ENCODE measurements at places on chromosomes 2 and 18.

GRCh38 chr18:58453913-58454317, 175.0 kb downstream of the ALPK2 start:
- no peak for DNase-seq

- no peak for DNase-seq
Measured at GRCh38 chr2:169946546-169946945, 119.3 kb downstream of the UBR3 start.

DNA sequence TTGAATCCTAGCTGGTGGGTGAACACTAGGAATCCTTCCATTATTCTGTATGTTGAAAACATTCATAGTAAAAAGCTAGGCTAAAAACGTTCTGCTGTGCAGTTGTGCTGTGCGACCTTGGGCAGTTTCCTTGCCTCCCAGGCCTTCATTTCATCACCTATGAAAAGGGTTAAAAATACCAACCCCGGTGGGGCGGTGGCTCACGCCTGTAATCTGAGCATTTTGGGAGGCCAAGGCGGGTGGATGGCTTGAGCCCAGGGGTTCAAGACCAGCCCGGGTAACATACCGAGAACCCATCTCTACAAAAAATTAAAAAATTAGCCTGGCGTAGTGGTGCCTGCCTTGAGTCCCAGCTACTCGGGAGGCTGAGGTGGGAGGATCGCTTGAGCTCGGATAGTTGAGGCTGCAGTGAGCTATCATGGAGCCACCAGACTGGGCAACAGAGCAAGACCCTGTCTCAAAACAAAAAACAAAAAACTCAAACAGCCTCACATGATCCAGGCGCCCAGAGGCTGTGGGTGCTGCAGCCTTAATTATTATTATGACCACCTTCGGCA, 2.9 kb upstream of the RRM2 start:
- DNase-seq, result no peak

DNA sequence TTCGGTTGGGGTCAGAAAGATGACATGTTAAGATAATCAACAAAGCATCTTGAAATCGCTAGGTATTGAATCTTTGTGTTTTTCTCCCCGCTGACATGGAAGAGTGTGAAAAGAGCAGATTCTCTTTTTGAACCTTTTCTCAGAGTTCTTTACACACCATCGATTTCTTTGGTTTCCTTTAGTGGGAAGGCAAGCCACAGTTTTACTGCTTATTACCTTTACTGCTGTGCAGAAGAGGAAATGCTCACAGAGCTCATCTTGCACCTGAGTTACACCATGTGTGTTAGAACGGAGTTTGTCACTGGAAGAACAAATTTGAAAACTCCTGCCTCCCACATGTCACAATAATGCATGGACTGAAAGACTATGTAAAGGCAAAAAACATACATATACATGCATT, 45.3 kb upstream of the PDK1 start:
- DNase-seq, result no peak

DNA sequence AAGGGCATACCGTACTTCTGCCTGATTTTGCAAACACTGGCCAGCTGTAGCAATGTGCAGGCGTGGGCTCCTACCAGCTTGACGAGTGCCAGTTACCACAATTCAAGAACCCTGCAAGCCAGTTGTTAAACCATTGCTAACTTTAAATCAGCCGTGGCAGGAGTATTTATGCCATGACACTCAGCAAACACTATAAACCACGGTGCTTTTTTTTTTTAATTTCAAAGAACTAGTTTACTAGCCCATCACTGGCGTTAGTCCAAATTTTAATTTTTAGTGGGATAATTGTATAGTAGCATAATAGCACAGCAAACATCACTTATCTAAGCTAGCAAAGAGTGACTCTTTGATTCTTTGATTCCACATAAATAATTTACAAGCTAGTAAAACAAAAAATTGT, 111.1 kb downstream of the COL4A4 start:
- no peak for DNase-seq

- DNase-seq, result no peak
Measured at GRCh38 chr2:37459095-37459981, 114.9 kb downstream of the QPCT start.

DNA sequence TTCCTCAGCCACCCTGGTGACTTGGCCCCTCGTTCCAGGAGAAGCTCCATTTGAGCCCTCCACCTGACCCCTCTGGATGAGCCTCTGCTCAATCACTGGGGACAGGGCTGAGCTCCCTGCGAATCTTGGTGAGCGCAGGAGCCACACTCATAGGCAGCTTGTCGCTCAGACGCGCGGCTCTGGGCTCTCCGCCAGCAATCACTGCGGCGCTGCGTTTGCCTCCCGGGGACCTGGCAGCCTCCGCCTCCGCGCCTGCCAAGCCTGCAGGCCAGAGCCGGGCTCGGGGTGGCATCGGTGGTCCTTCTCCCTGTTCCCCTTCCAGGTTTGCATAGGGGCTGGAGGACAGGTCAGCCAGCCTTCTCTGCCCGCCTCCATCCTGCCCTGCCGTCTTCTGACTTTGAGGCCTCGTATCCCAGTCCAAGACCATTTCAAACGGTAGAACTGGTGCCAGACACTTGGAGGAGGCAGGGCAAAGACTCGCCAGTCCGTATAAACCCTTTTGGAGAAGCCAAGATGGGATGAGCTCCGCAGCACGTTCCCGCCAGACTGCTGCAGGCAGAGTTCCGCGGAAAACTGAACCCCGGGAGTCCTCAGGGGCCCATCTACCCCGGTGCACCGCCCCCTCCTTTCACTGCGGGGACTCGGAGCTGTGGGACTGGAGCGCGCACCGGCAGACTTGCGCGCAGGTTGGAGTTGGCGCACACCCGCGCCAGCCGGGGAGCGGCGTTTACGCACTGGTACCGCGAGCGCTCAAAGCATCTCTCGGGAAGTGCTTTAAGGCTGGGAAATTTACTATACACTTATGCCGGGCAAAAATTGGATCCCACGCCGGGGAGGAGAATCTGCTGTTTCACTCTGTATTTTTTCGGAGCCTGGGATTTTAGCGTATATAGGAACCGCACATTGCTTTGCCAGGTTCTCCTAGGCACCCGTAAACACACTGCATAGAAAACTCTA, 1.1 kb upstream of the TACR1 start:
- DNase-seq, result no peak

DNA sequence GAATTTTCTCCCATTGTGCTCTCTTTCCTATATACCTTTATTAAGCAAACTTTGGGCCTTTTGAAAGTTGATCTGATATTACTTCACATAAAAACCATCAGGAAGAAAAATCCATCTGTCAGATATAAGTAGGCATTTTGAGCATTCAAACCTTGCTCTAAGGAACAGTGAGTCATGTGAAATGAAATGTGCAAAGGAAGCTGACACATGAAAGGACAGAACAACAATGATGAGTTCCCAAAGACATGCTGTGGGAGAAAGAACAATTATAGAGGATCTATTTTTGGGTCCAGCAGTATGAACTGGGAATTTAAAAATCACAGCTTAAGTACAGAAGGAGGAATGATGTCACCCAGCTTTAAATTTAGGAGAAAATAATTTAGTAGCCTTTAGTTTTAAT, 18.1 kb downstream of the CALCRL start:
- no peak for DNase-seq

- DNase-seq, result no peak
Measured at GRCh38 chr18:27223526-27224291, 38.6 kb upstream of the CHST9 start.

- no peak for DNase-seq
Measured at GRCh38 chr2:47079515-47080412, 75.3 kb downstream of the STPG4 start.

- DNase-seq, result no peak
Measured at GRCh38 chr2:186085226-186085625, 346.6 kb downstream of the FSIP2 start.

GRCh38 chr2:159084384-159085370, 116.2 kb downstream of the TANC1 start:
- DNase-seq, result no peak

DNA sequence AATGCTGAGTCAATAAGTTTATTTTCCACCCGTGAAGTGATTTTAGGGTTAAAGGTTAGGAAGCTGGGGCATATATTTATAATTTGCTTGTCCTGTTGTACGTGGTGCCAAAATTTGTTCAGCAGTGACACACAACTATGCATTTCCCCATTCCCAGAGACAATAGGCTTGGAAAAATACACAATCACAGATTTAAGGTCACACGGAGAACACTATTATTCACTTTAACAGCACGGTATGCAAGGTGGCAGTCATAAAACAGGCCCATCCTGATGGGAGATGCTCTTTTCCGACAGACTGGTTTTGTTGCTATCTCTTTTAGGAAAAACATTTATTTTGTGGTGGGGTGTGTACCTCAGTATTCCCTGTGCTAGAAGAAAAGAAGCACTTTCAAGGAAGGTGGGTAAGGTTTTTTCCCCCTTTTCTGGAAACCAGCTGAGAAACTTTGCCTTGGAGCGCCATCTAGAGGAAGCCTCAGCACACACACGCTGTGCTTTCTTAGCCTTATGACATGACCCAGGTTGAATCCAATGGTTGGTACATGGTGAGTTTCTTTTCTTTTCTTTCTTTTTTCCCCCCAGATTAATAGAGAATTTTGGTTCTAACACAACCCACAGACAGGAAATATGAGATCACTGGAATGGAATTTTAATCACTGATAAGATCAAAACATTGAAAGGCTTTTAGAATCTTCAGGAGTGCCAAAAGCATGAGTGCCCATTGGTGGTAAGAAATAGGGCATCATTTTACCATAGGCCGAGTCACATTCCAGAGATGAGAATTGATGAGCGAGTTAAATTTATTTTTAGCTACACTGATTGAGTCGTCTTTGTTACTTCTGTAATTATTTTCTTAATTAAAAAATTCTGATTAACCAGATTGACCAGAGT, 332.1 kb downstream of the AGPS start:
- peak; percentile 44 for DNase-seq

GRCh38 chr2:160214461-160215445, 14.7 kb upstream of the ITGB6 start:
- no peak for DNase-seq

- DNase-seq, result no peak
Measured at GRCh38 chr2:20365249-20365817, 14.7 kb upstream of the PUM2 start.

Data from CD4-positive, alpha-beta T cell treated with Interleukin-6 for 4 hours (primary cell).